Stimulated activated CD8-positive, alpha-beta memory T cell treated with anti-CD3 and anti-CD28 coated beads, Interleukin-7, amount 100 ng/mL, for 1 hour (primary cell): ENCODE measurements at places on chromosomes 6 and 20.

GRCh38 chr20:24779946-24780345 is 169.1 kb upstream of the CST7 start:
- no peak for DNase-seq

DNA sequence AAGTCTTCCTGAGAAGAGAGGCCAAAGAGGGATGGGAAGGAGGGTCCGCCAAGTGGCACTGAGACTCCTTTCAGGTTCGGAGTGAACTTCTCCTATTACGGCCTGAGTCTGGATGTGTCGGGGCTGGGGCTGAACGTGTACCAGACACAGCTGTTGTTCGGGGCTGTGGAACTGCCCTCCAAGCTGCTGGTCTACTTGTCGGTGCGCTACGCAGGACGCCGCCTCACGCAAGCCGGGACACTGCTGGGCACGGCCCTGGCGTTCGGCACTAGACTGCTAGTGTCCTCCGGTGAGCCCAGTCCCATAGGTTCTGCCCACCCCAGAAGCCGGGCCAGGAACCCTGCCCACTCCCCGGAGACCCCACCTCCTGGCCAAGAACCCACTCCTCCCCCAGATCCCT is 4.1 kb downstream of the SLC22A7 start:
- no peak for DNase-seq

- DNase-seq: peak; percentile 55
These were observed 11.0 kb downstream of the UNC5CL start for GRCh38 chr6:41027799-41028560.

DNA sequence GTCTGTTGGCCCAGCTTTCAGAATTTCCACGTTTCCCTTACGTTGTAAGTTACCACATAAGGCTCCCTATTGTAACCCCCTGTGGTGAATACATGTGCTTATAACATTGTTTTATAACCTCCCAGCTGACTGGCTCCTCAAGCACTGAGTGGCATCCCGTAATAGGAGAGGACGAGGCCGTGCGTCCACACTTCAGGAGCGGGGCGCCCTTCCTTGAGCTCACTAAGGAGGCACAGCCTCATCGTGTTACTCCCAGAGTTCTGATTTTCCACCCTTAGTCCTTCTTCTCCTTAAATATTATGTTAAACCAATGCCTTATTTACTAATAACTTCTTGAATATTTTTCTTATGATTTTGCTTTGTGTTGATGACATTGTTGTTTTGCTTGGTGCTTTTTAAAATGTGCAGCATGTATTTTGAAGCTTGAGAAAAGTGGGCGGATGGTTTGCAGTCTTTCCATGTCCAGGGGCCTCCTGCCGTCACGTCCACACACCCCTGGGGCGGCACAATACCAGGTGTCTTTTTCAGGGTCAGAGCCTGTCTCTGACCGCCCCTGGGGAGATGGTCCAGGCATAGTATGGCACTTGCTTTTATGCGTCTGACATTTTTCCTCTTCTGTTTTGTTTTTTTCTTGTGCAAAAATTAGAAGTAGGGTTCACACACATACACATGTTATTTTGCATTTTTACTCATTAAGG is 181.8 kb downstream of the DLL1 start:
- no peak for DNase-seq

DNA sequence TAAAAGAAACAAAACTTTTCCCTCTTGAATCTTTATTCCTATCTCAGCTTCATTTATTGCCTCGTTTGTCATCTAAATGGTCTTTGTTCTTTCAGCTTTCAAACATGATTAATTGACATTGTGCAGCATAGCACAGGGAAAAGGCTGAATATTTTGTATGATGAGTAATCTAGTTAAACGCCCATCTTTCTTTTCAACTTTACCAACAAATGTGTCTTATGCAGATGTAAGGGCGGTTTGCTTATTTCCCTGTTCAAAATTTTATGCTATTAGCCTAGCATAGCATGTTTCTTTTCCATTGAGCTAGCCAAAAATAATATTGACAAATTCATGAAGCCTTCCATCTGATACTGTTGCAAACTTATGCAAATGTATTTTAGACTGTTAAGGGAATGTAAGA is 176.4 kb upstream of the AKAP12 start:
- DNase-seq: no peak

DNA sequence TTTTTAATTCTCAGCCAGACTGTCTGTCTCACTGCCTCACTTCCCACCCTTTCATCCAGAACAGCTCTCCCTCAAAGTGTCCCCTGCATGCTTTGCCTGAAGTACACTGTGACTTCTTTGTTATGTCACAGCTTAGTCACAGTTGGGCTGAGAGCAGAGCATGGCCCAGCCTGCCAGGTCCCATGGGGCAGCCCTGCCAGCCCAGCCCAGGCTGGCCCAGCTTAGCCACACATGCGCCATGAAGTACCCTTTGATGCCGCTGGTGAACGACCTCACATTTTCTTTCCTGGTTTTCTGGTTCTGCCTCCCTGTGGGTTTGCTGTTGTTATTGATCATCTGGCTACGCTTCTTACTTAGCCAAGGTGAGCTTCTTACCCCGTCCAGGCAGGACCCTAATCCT is at the start of gene ADIG:
Gene ADIG, plus strand, starts transcription at position 185 of the 400 bp plus-strand sequence. Its CDS starts 54 bp downstream, at position 239.
- no peak for DNase-seq

DNA sequence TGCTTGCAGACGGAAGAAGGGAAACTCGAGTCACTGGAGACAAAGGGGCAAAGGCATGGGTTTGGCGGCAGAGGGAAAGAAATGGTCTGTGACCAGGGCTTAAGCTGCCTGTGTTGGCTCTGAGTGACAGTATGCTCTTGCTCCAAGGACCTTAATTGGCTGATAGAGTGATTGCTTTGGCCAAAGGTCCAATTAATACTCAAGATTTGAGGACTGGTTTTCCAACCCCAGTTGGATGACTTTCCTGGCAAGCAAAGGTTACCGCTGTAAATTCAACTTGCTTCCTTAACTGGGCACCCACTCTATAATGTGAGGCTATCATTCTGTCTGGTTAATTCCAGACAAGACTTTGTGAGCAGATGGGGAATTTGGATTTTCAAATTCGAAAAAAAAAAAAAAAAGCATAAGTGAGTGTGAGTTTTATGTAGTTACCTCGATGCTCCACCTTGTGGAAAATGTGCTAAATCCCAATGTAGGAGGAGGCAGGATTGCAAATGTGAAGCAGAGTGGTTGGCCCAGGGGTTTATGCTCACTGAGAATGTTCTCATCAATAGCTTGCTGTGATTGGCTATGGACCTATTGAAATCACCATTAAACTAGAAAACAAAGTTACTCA is 150.7 kb upstream of the GMDS start:
- no peak for DNase-seq

GRCh38 chr20:1664911-1665310 is 7.3 kb upstream of the SIRPG start:
- DNase-seq: peak; percentile 15

- no peak for DNase-seq
These were observed 3.1 kb downstream of the PYGB start for GRCh38 chr20:25251019-25251418.

GRCh38 chr6:96520171-96521115 is 1.2 kb upstream of the UFL1 start:
- no peak for DNase-seq

DNA sequence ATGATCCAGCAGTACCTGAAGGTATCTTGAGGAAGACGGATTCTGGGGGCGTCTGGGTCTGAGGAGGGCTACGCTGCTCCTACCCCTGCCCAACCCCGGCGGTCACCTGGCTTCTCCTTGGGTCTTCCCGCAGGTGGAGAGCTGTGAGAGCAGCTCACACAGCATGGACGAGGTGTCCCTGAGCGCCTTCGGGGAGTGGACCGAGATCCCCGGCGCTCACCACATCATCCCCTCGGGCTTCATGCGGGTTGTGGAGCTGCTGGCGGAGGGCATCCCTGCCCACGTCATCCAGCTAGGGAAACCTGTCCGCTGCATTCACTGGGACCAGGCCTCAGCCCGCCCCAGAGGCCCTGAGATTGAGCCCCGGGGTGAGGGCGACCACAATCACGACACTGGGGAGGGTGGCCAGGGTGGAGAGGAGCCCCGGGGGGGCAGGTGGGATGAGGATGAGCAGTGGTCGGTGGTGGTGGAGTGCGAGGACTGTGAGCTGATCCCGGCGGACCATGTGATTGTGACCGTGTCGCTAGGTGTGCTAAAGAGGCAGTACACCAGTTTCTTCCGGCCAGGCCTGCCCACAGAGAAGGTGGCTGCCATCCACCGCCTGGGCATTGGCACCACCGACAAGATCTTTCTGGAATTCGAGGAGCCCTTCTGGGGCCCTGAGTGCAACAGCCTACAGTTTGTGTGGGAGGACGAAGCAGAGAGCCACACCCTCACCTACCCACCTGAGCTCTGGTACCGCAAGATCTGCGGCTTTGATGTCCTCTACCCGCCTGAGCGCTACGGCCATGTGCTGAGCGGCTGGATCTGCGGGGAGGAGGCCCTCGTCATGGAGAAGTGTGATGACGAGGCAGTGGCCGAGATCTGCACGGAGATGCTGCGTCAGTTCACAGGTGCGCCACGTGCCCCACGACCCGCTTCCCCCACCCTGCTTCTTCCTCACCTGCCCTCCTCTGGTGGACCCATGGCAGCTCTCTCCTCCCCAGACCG is 166.9 kb upstream of the RNF24 start:
- no peak for DNase-seq

- DNase-seq: no peak
These were observed 8.7 kb upstream of the RPP40 start for GRCh38 chr6:5012519-5012918.

DNA sequence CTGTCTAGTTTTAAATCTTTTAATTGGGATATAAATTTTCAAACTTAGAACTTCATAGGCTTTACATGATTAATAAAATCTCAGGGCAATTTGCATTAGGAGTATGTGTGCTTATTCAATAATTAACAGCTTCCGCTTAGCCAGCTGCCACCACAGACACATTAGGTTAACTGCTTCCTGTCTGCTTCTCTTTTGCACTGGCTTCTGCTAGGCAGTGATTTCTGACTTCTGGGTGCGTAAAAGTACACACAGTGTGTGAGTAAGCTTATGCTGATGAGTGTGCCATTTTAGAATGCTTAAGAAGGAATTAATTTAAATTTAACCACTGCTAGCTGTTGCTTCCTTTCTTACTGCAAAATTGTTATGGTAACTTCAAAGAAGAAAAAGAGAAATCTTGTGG is 73.9 kb downstream of the F13A1 start:
- DNase-seq: no peak

GRCh38 chr20:61387204-61387953 is 135.3 kb downstream of the CDH4 start:
- DNase-seq: no peak

GRCh38 chr6:24448828-24449525 is 40.4 kb downstream of the GPLD1 start:
- no peak for DNase-seq

DNA sequence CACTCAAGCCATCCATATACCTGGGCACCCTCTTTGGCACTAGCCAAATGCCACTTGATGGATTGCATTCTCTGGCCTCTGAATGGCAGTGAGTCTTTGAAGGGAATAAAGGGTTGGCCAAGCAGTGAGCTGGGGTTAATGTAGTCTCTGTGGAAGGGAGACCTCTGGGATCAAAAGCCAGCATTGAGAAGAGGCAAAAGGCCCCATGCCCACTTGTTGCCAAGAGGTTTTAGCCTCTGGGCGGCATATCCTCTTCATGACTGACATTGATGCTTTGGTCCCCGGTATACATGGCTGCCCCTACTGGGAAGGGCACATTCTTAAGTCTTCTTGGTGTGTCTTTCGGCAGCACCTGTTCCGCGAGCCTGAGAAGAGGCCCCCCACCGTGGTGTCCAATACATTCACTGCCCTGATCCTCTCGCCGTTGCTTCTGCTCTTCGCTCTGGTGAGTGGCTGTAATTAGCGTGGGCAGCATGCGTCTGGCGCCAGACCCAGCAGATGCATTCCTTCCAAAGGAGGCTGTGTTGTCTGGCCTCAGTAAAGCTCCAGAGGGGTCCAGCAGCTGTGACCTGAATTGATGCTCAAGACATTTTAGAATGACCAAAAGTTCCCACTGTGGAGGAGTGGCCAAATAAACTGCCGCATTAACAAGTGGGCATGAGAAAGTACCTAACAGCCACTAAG is 29.5 kb downstream of the GHRH start:
- DNase-seq: no peak

- no peak for DNase-seq
These were observed 37.1 kb downstream of the NCOA7 start for GRCh38 chr6:125827788-125828320.

GRCh38 chr6:11616200-11616611 is 78.7 kb downstream of the TMEM170B start:
- no peak for DNase-seq

GRCh38 chr6:39850736-39851297 is 58.6 kb downstream of the DAAM2 start:
- no peak for DNase-seq

- no peak for DNase-seq
These were observed 57.8 kb upstream of the TPD52L1 start for GRCh38 chr6:125095580-125096301.

DNA sequence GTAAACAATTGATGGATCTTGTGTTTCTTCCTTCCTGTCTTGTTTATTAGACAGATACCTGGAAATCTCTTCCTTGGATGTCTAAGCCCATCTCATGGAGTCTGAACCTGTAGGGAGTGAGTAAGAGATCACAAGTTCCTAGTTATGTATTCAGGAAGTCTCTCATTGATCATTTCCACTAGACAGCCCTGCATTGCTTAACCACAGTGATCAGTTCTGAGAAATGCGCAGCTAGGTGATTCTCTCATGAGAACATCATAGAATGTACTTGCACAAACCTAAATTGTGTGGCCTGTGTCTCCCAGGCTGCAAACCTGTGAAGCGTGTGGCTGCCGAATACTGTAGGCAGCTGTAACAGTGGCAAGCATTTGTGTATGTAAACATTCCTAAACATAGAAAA is 39.1 kb downstream of the FAM120B start:
- DNase-seq: no peak

DNA sequence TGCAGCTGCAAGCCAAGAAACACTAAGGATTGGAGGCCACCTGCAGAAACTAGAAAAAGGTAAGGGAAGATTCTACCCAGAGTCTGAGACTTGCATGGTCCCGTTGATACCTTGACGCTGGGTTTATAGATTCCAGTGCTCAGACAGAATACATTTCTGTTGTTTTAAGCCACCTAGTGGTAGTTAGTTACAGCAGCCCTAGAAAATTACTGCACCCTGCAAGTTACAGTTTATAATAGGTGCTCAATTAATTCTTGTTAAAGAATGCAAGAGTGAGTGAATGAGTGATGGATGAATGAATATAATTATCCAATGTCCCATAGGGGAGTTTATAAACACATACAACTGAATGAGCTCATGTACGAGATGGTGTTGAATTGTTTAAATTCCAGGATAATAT is 453.1 kb upstream of the SLC35B3 start:
- no peak for DNase-seq

- DNase-seq: no peak
These were observed 30.3 kb downstream of the HACE1 start for GRCh38 chr6:104829183-104829958.

DNA sequence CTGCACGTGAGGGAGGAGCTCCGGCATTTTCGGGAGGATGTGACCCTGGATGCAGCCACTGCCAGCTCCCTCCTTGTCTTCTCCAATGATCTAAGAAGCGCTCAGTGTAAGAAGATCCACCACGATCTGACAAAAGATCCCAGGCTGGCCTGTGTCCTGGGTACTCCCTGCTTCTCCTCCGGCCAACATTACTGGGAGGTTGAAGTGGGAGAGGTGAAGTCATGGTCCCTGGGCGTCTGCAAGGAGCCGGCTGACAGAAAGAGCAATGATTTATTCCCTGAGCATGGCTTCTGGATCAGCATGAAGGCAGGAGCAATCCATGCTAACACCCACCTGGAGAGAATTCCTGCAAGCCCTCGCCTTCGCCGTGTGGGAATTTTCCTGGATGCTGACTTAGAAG is 2.8 kb downstream of the RFPL4B start:
- DNase-seq: no peak

- no peak for DNase-seq
These were observed 89.9 kb downstream of the CD83 start for GRCh38 chr6:14207448-14207847.
